ENCODE measurements at places on chromosomes 1 and 21. TPM values are rescaled to one million over a fixed set of nuclear protein-coding genes. Genes with fewer than 3 reads are reported as not detected.

DNA sequence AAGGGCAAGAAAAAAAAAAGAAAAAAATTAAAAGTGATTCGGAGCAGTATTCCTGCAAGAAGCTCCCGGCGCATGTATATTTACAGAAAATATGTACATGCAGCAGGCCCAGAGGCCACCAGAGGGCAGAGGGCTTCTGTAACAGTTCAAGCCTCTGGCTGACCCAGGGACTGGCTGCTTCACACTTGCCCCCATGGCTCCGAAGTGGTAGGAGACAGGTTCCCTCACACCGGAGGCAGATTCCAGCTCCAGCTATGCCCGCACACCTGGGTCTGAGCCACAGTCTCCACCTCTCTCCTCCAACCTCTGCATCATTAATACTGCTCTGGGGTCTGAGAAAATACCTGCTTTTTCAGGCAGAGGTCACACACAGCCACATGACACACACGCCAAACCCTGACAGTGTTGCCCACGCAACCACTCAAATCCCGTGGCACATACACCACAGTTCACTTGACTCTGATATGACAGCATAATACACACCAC, 2.2 kb upstream of the ARHGAP30 start:
- peak; percentile 27 for DNase-seq

Gene PCSK9
- total RNA-seq, result not detected

DNA sequence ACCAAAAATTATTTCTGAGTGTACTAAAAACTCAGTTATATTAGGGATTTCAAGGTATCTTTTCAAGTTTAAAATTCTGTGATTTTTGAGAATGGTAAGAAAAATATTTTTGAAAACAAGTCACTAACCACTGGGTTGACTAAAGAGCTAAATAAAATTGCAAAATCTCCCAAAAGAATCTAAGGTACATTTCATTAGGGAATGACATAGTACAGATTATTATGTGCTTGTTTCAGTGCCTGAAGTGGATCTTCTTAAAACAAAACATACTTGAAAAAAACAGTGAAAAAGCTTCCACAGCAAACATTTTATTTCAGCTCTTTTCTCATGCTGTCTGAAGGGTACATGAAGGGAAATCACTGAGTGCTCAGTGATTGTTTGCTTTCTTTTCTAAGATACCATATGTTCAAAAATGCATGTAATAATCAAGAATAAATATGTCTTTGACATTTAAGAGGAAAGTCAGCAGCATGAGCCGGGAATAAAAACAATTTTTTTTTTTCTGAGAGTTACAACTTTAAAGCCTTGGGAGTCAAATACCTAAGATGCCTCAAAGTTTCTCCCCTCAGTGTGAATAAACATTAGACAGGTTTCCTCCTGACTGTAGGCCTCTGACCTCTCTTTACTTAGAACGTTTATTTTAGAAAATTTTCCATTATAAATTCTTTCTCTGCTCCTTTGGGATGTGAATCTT, 200.7 kb downstream of the KCNT2 start:
- no peak for DNase-seq

- DNase-seq, result no peak
These were observed 20.0 kb upstream of the RNF19B start for GRCh38 chr1:32984455-32985171.

DNA sequence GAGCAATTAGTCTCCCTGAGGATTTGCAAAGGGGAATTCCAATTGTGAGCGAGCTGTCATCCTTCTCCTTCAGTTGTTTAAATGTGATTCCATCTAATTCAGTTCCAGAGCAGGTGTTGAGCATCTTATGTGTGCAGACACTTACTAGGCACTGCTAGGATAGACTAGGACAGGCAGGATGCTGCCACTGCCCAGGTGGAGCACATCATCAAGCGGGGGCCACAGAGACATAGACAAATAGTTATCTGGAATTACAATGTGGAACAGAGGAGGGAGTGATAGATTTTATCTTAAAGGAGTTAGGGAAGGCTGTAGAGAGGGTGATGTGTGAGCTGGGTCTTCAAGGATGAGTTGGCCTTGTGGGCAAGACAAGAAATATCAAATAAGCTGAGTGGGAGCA, 55.9 kb downstream of the CDC7 start:
- no peak for DNase-seq

DNA sequence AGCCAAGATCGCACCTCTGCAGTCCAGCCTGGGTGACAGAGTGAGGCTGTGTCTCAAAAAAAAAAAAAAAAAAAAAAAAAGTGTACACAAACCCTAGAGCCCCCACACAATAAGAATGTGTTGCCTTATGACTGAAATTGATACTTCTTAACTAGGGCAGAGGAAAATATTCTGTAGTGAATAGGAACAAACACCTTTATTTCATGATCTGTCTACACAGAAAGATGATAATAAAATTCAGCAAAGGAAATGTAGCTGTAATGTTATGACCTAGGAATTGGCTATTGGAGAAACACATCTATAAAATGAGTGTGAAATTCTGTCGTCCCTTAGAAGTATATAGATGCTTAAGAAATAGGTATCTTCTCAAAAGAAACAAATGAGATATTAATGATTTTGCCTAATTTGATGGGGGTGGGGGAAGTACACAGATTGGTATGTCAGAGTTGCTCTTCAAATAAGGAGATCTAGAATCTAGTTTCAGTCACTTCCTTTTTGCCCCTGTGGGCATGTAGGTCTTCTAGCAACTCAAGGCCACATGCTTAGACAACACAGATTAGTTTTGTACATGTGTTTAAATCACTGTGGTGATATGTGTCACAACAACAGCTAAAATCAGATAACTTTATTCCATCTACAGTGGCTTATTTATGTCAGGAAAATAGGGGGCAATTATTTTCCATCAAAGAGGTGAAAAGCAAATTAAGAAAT, 10.7 kb upstream of the GPR25 start:
- no peak for DNase-seq

- peak; percentile 27 for DNase-seq
These were observed 28.6 kb upstream of the PRSS38 start for GRCh38 chr1:227786673-227787512.

GRCh38 chr1:12544992-12545391, 73.0 kb downstream of the DHRS3 start:
- DNase-seq, result no peak

- no peak for DNase-seq
These were observed 47.6 kb downstream of the ATP6V1G3 start for GRCh38 chr1:198492872-198493271.

- no peak for DNase-seq
These were observed 588.4 kb downstream of the PTPRU start for GRCh38 chr1:29824511-29825273.

- DNase-seq, result no peak
These were observed 56.4 kb downstream of the MT1HL1 start for GRCh38 chr1:236947794-236948193.

Gene BNIPL
- total RNA-seq, result 16.8 TPM

- DNase-seq, result peak; percentile 12
These were observed 59.3 kb downstream of the WDR4 start for GRCh38 chr21:42819861-42820615.

Gene COL6A1
- 213 TPM for total RNA-seq

Gene WNT2B
- total RNA-seq, result 1.5 TPM

DNA sequence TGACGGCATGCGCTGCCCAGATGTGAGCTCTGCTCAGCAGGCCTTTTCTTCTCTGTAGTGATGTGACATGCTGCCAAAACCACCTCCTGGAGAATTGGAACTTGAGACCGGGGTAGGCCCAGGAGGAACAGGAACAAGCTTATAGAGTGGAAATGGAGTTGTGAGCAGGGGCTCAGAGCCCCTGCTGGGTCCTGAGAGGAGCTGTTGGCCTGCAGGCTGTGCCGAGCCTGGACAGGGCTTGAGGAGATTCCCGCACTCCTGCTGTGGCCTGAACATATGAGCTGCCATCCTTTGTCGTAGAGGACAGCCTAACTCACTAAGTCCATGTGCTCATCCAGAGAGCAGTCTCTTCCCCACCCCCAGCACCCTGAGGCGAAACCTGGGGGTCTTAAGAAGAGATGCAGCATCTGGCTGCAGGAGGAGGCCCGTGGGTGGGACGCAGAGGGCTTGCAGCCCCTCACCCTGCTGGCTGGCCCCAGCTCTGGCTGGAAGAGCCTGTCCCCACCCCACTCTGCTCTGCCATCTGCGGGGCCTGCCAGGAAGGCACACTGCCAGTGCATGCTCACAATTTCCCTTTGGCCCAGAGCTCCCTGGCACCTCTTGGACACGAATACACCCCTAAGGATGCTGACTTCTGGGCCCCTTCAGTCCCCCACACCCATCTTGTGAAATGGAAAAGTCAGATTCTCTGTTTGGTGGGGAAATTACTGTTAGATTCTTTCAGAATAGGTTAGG, 42.5 kb downstream of the PTPRF start:
- no peak for DNase-seq

- no peak for DNase-seq
These were observed 82.6 kb downstream of the GPR161 start for GRCh38 chr1:168054117-168054516.

- DNase-seq, result no peak
These were observed 164.3 kb downstream of the DHRS3 start for GRCh38 chr1:12453400-12454343.

DNA sequence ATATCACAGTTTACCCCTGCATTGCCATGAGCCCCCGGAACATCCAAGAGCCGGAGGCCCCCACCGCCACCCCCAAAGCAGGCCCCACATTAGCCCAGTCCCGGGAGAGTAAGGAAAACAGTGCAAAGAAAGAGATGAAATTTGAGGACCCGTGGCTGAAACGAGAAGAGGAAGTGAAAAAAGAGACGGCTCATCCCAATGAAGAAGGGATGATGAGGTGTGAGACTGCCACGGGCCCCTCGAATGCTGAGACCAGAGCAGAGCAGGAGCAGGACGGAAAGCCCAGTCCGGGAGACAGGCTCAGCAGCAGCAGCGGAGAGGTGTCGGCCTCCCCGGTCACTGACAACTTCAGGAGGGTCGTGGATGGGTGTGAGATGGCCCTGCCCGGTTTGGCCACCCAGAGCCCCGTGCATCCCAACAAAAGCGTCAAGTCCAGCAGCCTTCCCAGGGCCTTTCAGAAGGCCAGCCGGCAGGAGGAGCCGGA, 532.4 kb downstream of the KIF26B start:
- no peak for DNase-seq

GRCh38 chr1:41362357-41362721, 1.1 kb downstream of the FOXO6 start:
- no peak for DNase-seq

DNA sequence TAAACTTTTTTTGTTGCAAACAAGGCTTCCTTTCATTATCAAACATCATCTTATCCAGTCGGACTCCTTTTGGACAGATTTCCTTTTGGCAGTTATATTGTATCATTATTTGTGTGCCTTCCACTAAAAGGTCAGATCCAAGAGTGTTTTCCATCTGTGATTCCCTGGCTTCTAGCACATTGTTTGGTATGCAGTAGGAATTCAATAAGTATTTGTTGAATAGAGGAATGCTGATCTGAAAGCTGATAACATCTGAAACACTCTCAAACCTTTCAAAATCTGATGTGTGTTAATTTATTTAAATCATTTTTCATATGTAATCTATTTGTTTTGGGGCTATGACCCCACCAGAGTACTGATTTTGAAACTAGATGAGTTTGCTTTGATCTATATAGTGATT, 39.0 kb downstream of the NDC1 start:
- DNase-seq, result no peak

Gene MAPKAPK2
- 64.0 TPM for total RNA-seq

All from thyroid gland (tissue), 4 donors.